ENCODE measurements at places on chromosomes 3 and 15. TPM values are rescaled to one million over a fixed set of nuclear protein-coding genes. Genes with fewer than 3 reads are reported as not detected.

- no peak for DNase-seq
These were observed 108.2 kb upstream of the CHRM5 start for GRCh38 chr15:33859992-33860545.

DNA sequence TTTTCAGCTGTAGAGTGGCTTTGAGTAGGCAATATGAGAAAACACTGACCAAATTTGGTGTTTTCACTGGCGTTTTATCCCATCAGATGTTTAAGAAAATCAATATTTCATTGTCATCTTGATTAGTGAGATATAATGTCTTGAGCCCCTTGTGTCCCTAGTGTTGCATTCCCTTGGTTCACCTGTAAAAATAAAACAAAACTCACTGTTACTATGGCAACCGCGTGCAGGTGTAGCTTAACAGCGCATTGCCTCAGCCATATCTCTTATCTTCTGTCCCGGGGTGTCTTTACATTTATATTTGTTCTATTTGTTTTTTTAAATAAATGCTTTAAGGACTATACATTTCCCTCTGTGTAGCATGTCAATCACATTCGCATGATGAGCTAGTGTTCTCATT, 551.6 kb downstream of the ZIC1 start:
- no peak for DNase-seq

DNA sequence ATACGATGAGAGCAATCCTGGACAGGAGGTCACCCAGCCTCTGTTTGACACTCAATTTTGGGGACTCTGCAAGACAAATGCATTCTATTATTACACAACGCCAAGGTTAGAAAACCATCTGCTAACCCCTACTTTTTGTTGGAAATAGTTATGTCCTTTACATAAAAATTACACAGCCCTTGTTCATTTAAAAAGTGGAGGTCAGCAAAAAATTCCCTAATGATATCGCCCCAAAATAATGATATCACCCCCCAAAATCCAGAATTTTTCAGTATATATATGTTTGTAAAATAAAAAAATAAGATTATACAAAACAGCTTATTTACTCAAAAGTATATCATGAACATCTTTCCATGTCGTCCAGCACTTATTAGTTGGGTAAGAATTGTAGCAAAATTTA, 11.4 kb downstream of the ROPN1 start:
- DNase-seq, result no peak

- no peak for DNase-seq
These were observed 28.5 kb downstream of the PLAAT1 start for GRCh38 chr3:193269343-193270028.

GRCh38 chr3:157088601-157089454, 71.1 kb downstream of the CCNL1 start:
- peak; percentile 95 for DNase-seq

GRCh38 chr3:183375787-183376186, 52.6 kb downstream of the MCF2L2 start:
- DNase-seq, result no peak

GRCh38 chr3:81261996-81262395, 499.4 kb downstream of the GBE1 start:
- DNase-seq, result no peak

GRCh38 chr15:73369154-73369694, 466 bp upstream of the HCN4 start:
- no peak for DNase-seq

DNA sequence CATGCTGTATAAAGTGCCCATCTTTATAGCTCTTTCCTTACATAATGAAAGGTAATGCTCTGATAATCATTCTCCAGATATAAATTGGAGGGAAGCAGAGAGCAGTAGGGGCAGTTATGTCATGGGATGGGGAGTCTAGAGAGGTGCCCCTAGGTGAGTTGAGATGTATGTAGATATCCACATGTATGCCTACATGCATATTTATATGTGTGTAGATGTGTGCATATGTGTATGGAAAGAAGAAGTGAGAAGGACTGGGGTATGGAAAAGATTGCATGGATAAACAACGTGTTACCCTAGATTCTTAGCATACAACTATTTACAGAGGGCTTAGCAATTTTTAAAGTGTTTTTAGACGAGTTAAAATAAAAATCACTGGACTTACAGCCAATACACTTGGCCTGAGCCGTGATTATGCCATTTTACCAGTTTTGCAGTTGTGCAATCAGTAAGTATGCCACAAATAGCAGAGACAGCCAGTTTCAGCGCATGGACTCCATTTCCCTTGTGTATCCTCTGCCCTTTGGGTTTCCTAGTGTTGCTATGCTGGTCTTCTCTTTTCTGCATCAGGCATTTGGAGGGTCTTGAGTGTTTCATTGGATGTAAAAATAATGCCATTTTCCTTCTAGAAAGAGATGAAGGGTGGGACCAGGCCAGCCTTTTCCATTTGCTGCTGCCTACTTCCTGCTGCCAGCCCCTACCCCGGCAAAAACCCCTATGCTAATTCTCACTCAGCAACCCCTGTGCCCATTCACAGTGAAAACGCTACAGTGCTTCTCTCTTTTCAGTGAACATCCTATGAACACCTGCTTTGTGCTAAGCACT, 199.4 kb upstream of the NR2E3 start:
- no peak for DNase-seq

DNA sequence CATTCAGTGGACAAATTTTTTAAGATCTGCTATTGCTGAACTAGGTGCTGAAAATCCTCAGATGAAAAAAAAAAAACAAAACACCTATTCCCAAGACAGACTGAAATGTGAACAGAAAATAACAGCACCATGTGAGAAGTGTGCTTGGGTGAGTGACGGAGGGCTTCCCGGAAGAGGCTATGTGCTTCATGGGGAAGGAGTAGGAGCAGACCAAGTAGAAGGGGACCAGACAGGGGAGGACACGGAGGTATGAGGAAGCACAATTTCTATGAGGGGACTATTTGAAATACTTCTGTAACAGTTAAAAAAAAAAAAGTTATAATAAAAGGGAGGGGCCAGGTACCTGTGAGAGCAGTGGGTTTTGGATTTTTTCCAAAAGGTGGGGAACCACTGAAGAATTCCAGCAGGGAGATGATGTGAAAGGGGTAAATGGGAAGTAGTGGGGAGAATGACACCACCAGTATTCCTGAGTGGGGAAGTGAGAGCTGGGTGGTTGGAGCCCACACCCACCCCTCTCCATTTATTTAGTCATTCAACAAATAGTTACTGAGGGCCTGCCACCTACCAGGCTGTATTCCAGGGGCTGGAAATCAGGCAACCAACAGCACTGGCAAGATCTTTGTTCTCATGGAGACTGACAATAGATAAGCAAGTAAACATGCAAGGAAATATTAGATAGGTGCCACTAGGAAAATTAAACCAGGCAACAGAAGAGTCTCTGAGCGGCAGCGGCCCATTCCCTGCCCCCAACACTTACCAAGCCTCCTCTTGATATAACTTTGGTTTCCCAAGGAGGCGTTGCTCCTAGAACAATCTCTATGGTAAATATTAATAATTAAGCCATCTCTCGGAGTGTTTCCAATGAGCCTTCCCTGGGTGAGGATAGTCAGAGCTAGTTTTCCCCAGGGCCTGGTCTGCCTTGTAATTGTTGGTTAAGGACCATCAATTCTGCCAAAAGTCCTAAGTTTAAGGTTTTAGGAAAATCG, 3.8 kb upstream of the USP3 start:
- DNase-seq, result no peak

DNA sequence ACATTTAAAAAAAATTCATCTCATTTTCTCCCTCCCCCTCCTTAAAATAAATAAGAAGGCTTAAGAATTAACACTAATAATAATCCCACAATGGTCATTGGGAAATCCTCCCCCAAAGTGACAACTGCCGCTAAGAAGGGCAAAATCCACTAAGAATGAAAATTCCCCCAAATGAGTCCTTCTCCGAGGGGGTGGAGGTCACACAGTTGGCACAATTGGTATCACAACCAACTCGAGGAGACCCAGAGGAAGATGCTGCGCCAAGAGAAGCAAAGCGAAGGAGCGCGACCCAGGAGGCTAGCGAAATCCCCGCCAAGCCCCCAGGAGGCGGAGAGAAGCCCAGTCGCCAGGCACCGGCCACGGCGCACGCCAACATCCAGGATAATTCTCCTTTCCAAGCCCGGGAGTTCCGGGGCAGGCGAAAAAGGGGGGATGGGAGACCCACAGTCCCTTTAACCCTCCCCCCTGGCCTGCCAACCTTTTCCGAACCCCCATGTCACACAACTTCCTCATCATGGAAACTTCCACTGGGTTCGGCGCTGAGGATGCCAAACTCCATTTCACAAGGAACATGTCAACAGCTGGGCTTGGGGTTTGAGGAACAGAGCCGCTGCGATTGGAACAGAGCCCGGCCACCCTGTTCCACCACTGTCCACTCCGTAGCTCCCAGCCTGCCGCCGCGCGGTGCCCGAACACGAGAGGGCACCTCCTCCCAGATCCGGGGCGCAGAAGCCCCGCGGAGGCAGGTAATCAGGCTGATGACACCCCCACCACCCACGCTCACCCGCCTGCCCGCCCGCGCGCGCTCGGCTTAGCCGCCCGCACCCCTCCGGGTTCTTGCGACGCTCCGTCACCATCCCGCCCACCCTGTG, 668 bp downstream of the THRB start:
- DNase-seq, result no peak

DNA sequence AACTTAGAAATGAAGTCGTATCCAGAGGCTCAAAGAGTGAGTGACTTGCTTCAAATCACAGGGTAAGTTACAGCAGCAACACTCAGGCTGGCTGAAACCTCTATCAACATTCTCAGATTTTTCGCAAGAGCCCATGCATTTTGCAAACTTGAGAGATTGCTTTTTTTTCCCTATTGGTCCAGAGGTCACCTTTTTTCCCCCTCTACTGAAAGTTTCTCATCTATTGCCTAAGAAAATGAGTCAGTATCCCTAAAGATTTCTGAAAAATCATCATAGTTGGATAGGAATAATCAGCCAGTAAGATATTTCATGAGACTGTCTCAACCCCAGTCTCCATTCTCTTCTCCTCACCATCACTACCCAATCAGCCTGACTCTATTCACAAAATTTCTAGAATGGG, 410.6 kb downstream of the FOXP1 start:
- no peak for DNase-seq

DNA sequence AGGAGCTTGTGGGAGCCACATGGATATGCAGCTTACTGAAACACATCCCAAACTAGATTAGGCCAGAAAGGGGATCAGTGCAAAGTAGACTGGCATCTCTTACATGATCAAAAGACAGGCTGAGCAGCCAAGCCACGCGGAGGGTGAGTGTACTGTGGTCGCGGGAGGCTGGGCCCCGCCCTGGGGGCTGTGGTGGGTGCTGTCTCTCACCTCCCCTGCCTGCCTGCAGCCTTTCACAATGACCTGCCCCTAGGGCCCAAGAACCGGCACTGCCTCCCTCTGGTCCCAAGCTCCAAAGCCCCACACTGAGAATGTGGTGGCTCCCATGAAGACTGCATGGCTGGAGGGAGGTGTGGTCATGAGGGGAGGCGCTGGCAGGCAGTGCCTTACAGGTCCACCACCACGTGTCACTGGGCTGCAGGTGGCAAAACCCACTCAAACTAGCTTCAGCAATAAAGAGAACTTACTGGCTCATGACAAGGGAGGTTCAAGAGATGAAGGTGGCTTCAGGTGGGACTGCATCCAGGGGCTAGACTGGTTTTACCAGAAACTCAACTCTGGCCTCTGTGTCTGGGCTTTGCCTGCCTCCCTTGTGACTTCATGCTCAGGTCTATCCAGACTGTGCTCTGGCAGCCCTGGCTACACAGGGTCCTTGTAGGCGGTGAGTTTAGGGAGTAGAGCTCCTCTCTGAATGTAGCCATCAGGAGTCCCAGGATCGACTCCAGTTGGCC, 27.4 kb upstream of the PLXND1 start:
- DNase-seq, result no peak

The PCCB gene
- 94.0 TPM for total RNA-seq

The GPR62 gene
- total RNA-seq, result not detected

The CKMT1A gene
- total RNA-seq, result 18.5 TPM

The PAQR9 gene
- total RNA-seq, result 0.05 TPM

The C15orf62 gene
- not detected for total RNA-seq
